Activated T-helper 1 cell treated with anti-CD3 and anti-CD28 coated beads, Interleukin-12 subunit alpha, Interleukin-12 subunit beta, Interleukin-2, Interleukin-4 antibody, amounts not matched to agents 30 ng/mL and 10 ng/mL and 1 ng/mL, durations not matched to agents 14 hours and 24 hours and 36 hours (primary cell): ENCODE measurements at places on chromosomes 12 and 14.

DNA sequence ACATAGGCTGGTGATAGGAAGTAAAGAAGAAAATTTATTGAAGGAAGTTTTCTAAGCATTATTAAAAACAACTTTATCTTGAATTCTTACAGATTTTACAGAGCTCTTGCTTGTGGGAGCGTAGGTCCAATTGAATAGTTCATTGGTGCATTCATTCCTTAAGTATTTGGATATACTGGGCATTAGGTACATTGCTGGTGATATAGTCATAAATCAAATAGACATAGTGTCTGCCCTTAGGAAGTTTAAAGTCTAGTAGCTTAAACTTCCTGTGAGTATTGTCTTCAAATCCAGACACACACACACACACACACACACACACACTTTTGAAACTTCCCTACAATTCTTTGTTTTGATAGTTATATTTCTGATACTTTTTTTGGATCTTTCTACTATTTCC, 226.7 kb downstream of the FUT8 start:
- no peaks in the 10 kb centered on the region for H3K27me3 ChIP-seq
- H3K4me1 ChIP-seq: peaks cover 49% of the 10 kb centered on the region
- H3K4me3 ChIP-seq: no peak overlapping the region
- H3K36me3 ChIP-seq: peaks cover 34% of the 10 kb centered on the region

GRCh38 chr14:72270147-72270727, 338.0 kb downstream of the RGS6 start:
- no peak for DNase-seq
- H3K27me3 ChIP-seq: peaks cover 2% of the 10 kb centered on the region
- no peaks in the 10 kb centered on the region for H3K36me3 ChIP-seq
- no peaks in the 10 kb centered on the region for H3K4me1 ChIP-seq

DNA sequence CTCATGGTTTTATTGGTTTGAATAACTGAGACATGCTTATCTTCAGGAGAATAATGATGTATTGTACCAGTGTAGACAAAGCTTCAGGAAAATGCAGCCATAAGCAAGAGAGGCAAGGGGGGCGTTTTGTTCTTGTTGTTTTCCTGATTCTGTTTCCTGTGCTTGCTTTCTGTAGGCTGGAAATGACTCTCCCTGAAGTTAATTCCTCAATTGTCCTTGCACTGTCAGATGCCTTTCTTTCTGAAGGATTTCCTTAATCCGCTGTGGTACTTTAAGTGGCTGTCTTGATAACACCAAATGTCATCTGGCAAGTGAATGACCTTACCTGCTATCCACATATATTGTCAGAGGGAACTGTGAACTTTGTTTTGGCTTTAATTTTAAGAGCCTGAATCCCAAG, 220.0 kb downstream of the NEDD1 start:
- DNase-seq: no peak
- no peak overlapping the region for H3K27ac ChIP-seq
- H3K27me3 ChIP-seq: no peaks in the 10 kb centered on the region

- H3K27me3 ChIP-seq: peaks cover 8% of the 10 kb centered on the region
- DNase-seq: no peak
- no peak overlapping the region for H3K4me3 ChIP-seq
- H3K36me3 ChIP-seq: no peaks in the 10 kb centered on the region
Observed at GRCh38 chr12:112738531-112738930, 53.0 kb upstream of the RPH3A start.

DNA sequence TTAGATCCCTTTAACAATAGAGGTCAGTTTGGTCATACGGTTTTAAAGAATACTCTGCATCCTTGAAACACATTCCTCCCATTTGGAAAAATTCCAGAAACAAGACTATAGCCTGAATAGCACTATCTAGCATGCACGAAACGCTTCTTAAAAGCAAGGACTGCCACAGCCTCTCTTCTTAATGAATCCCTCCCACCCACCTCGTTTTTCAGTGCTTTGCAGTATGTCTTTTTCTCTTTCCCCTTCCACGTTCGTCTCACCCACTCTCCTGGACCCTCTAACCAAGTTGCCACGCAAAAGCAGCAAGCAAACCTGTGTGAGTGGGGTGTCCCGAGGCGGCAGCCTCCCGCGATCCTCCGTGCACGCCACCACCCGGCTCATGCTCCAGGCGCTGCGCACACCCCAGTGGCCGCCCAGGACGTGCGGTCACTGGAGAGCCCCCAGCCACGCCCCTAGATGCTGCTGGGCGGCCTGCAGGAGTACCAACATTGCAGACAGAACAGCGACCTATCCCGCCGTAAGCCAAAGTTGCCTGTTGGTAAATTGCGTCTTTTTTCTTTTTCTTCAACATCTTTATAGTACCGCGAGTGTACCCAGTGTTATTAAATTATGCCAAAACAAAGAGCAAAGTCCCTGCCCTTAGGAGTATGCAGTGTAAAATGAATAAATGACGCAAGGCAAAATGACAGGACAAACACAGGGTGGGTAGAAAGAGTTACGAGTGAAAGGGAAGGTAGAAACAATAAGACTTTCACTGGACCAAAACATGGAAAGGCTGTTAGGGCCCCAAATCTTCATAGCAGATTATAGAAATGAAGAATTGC, at the start of gene SLC38A4:
SLC38A4 (minus strand) TSS at position 407 of the 824 bp plus-strand sequence. CDS start 32,926 bp downstream, outside the sequence.
- no peak within 1 kb of the TSS for H3K27ac ChIP-seq
- H3K4me1 ChIP-seq: peaks cover 2% of the 10 kb centered on the region
- H3K27me3 ChIP-seq: peaks cover 39% of the 10 kb centered on the region

DNA sequence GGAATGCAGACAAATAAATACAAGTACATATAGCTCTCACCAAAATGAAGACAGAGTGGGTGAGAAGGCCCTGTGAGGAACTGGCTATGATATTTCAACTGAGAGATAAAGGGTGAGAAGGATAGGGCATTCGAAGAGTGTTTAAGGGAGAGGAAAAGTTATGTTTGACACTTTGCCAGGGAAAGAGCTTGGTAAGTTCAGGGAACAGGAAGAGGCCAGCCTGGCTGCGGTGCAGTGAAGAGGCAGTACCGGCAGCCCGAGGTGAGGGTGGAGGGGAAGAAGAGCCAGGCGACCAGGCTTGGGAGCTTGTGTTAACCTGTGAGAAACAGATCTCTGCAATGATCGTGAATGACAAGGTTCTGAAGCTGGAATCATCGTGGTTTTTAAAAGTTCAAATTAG, 84.7 kb upstream of the RFX4 start:
- peaks cover 16% of the 10 kb centered on the region for H3K36me3 ChIP-seq
- peak overlapping the region; percentile 48 for H3K27ac ChIP-seq
- no peaks in the 10 kb centered on the region for H3K27me3 ChIP-seq
- no peak overlapping the region for H3K4me3 ChIP-seq

DNA sequence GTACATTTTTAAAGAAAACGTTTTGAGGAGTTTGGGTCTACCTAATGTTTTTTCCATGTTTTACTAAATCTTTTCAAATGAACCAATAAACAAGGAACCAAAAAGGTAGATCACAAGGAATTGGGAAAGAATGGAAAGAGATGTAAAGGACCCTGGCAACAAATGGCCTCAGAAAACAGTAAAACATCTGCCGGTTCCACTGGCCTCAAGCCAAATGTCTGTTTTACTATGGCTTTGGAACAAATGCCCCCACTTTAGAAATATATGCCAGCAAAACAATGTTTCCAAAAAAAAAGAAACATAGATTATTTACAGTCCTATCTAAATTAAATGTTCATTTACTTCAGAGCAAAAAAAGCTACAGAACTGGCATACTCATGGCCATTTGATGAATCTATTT, 3.0 kb downstream of the TRMT5 start:
- peaks cover 17% of the 10 kb centered on the region for H3K4me1 ChIP-seq
- no peak for DNase-seq
- H3K27ac ChIP-seq: no peak overlapping the region
- H3K4me3 ChIP-seq: no peak overlapping the region
- H3K36me3 ChIP-seq: peaks cover 29% of the 10 kb centered on the region

GRCh38 chr12:20555771-20556170, 139.4 kb upstream of the SLCO1C1 start:
- H3K27ac ChIP-seq: no peak overlapping the region
- no peaks in the 10 kb centered on the region for H3K36me3 ChIP-seq
- H3K4me1 ChIP-seq: no peaks in the 10 kb centered on the region
- no peak for DNase-seq
- H3K4me3 ChIP-seq: no peak overlapping the region

DNA sequence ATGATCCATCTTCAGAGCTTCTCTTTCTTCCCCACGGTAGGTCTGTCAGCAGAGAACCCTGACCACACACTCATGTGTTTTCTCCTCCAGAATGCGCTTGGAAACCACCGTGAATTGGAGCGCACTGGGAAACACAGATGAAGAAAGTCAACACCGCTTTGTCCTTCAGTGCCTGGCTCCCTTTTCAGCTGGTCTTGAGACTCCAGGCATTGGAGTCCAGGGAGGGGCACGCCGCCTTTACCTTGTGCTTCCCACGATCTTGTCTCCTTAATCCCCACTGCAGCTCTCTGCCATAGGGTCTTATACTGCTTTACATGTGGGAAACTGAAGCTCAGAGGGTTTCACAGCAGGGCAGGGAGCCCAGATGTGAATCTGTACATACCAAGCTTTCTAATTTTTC, 1.1 kb downstream of the FAM90A1 start:
- H3K36me3 ChIP-seq: no peaks in the 10 kb centered on the region
- no peaks in the 10 kb centered on the region for H3K27me3 ChIP-seq
- no peak for DNase-seq
- no peak overlapping the region for H3K4me3 ChIP-seq
- no peaks in the 10 kb centered on the region for H3K4me1 ChIP-seq
- H3K27ac ChIP-seq: no peak overlapping the region

GRCh38 chr12:108939594-108939993, 59.7 kb downstream of the DAO start:
- H3K36me3 ChIP-seq: no peaks in the 10 kb centered on the region
- no peak overlapping the region for H3K27ac ChIP-seq

GRCh38 chr12:44846826-44847225, 29.3 kb downstream of the NELL2 start:
- H3K36me3 ChIP-seq: peaks cover 5% of the 10 kb centered on the region
- DNase-seq: no peak
- H3K27ac ChIP-seq: peak overlapping the region; percentile 77
- H3K4me1 ChIP-seq: peaks cover 78% of the 10 kb centered on the region
- peak overlapping the region; percentile 33 for H3K4me3 ChIP-seq

DNA sequence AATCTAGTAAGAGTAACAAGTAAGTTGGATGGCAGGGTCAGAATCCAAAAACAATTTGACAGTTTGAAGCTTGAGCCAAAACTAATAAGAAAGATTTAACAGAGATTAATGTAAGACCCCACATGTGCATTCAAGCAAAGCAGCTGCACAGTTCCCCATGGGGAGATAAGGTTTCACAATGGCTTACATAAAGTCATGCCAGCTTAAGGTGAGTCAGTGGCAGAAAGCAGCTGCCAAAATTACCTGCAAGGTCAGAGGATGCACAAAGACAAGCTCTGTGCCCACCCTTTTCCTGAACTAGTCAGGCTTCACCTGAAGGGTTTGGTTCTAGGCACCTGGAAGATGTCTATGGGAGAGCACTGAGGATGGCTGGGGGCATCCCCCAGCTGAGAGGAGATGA, 36.6 kb upstream of the KRT77 start:
- no peaks in the 10 kb centered on the region for H3K4me1 ChIP-seq
- DNase-seq: no peak
- no peak overlapping the region for H3K27ac ChIP-seq

DNA sequence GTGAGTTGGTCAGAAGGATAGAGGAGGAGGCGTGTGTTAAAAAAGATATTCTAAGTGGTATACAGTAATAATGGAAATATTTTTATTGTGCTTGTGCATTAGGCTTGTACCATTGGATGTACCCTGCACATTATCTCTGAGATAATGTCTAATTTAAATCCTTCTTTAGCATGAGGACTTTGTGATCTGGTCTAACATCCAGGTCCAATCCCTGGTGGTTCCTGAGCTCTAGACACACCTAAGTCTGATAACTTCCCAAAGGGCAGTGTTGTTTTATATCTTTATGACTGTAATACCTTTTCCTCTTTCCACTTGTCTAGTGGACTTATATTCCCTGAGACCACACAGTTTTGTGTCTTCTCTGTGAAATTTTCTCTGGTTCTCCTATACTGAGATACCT, 20.6 kb downstream of the PRPF39 start:
- H3K27ac ChIP-seq: no peak overlapping the region
- no peak overlapping the region for H3K4me3 ChIP-seq
- no peaks in the 10 kb centered on the region for H3K27me3 ChIP-seq
- H3K36me3 ChIP-seq: peaks cover 47% of the 10 kb centered on the region
- no peaks in the 10 kb centered on the region for H3K4me1 ChIP-seq
- no peak for DNase-seq

DNA sequence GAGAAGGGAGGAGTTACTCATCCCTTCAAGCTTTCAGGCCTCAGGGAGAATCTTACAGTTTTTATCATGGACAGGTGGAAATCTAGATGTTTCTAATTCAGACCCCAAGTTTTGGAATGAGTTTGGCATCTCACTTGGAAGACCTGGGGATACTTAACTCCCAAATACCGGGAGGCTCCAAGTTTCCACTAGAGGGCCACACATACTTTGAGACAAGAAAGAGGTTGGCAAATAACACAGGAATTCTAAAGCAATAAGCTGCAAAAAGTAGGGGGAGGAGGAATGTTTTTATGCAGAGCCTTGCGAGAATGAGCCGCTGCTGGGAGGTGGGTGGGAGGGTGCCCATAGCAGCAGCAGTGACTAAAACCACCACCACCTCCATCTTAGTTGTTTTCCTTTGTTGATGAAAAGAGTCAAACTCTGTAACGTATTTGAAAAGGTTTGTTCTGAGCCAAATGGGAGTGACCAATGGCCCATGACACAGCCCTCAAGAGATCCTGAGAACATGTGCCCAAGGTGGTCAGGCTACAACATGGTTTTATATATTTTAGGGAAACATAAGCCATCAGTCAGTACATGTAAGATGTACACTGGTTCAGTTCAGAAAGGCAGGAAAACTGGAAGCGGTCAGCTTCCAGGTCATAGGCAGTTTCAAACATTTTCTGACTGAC, 34.2 kb upstream of the RNASE1 start:
- H3K4me3 ChIP-seq: no peak overlapping the region
- no peak for DNase-seq
- H3K36me3 ChIP-seq: no peaks in the 10 kb centered on the region
- no peaks in the 10 kb centered on the region for H3K27me3 ChIP-seq

DNA sequence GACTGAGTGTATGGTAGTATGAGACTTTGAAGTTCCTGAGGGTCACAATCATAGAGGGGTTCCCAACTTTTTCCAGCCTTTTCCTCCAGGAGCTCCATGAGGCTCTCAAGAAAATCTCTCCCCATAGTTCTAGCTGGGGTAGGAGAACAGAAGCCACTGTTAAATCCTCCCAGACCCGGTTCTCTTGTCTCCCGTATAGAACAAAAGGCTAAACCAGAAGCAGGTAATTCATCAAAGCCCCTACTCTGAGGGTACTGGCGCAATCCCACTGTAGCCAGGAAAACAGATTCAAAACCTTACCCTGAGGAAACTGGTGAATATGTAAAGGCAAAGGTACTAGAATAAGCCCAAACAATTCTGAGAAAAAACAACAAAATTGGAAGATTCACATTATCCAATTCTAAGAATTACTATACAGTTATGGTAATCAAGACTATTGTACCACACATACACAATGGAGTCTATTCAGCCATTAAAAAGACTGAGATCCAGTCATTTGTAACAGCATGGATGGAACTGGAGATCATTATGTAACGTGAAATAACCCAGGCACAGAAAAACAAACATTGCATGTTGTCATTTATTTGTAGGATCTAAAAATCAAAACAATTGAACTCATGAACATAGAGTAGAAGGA, 20.5 kb downstream of the OR8S1 start:
- no peaks in the 10 kb centered on the region for H3K27me3 ChIP-seq
- H3K4me3 ChIP-seq: no peak overlapping the region
- no peak for DNase-seq
- H3K36me3 ChIP-seq: no peaks in the 10 kb centered on the region
